GF-D8 (cell line): ENCODE measurements at places on chromosomes 16 and 17.

- DNase-seq, result no peak
These were observed 66.0 kb downstream of the CACNG3 start for GRCh38 chr16:24322106-24322505.

DNA sequence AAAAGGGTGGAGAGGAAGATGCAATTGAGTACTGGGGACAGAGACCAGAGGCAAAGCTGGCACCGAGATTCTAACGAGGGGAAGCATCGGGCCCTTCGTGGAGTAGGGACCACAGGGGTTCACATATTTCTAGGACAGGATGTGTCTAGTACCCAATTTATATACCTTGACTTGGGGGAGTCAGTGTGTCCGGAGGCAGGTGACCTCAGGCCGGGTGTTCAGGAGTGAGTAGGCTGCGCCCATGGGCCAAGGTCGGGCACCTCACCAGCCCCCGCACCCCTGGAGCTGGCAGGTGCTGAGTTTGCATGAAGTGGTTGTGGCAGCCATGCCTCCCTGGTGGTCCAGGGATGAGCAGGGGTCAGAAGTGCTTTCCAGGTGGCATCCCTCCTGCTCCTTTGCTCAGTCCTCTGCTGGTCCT lies 8.6 kb upstream of the NXPH3 start:
- no peak for DNase-seq

GRCh38 chr17:64779376-64780095 lies 117.4 kb upstream of the SMURF2 start:
- DNase-seq, result no peak

GRCh38 chr17:38676706-38677504 lies 2.1 kb upstream of the EPOP start:
- DNase-seq, result peak; percentile 58

GRCh38 chr16:59058250-59058649 lies 324.1 kb upstream of the GOT2 start:
- no peak for DNase-seq

- no peak for DNase-seq
These were observed 200.0 kb upstream of the CDH5 start for GRCh38 chr16:66166490-66166889.

DNA sequence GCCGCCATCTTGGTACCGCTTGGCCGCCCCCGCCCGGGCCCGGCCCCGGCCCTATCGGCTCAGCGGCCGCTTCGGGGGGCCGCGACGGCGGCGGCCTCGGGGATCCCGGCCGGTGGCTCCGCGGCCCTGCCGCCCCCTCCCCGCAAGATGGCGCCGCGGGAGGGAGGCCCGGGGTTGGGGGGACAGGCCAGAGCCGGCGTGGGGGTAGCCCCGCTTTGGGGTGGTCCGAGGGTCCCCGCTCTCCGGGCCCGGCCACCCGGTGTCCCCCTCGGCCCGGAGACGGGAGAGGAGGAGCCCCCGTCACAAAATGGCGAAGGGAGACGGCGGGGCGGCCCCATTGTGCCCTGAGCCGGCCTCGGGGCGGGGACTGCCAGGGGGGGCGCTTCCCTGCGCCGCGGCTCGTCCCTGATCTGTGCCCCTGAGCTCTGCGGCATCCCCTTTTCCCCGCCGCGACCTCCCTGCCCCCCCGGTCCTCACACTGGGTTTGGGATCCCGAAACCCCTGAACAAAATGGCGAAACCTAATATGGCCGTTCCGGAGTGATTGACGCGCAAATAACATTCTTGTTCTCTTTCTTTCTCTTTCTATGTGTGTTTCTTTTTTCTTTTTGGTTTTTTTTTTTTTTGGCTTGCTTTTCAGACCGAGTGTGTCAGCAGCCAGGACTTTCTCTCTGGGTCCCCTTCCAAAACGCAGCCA lies 986 bp downstream of the HAPSTR1 start:
- DNase-seq, result no peak

- no peak for DNase-seq
These were observed 230.4 kb downstream of the C16orf78 start for GRCh38 chr16:49603956-49604355.

- DNase-seq, result no peak
These were observed 34.8 kb upstream of the XYLT2 start for GRCh38 chr17:50311112-50311460.

GRCh38 chr16:20122011-20122410 lies 48.3 kb upstream of the GPR139 start:
- DNase-seq, result no peak

- DNase-seq, result no peak
These were observed 41.5 kb upstream of the ABCC12 start for GRCh38 chr16:48197294-48197693.
